ENCODE measurements at places on chromosomes 7 and 10.

DNA sequence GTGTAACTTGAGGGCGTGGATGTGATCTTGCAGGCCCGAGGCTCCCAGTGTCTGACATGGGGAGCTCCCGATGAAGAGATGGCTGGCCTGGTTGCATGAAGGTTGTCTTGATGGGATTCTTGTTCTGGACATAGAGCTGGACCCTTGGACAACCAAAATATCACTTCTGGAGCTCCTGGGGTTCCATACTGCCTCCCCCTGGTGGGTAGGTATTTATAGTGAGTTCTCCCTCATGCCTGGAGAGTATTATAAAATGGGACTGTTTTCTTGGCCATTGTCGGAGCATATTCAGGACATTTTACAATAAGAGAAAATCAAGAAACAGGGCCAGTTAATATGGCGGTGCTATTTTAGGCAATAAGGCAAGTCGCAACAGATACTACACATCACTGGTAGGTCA, 32.6 kb upstream of the GIMAP8 start:
- no peak for DNase-seq

GRCh38 chr7:137626469-137627067, 220.2 kb downstream of the DGKI start:
- peak; percentile 31 for DNase-seq

DNA sequence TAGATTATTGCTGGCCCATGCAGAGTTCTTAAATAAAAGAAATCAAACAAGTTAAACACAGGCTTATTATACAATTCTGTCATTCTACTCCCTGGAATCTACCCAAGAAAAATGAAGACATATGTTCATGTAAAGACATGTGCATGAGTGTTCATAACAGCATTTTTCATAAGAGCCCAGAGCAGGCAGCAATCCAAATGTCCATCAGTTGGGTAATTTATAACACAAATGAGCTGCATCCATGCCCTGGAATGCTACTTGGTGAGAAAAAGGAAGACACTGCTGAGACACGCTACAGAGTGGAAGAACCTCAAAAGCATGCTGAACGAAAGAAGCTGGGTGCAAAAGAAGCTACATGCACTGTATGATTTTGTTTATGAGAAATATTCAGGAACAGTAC, 342.6 kb downstream of the TCERG1L start:
- no peak for DNase-seq

DNA sequence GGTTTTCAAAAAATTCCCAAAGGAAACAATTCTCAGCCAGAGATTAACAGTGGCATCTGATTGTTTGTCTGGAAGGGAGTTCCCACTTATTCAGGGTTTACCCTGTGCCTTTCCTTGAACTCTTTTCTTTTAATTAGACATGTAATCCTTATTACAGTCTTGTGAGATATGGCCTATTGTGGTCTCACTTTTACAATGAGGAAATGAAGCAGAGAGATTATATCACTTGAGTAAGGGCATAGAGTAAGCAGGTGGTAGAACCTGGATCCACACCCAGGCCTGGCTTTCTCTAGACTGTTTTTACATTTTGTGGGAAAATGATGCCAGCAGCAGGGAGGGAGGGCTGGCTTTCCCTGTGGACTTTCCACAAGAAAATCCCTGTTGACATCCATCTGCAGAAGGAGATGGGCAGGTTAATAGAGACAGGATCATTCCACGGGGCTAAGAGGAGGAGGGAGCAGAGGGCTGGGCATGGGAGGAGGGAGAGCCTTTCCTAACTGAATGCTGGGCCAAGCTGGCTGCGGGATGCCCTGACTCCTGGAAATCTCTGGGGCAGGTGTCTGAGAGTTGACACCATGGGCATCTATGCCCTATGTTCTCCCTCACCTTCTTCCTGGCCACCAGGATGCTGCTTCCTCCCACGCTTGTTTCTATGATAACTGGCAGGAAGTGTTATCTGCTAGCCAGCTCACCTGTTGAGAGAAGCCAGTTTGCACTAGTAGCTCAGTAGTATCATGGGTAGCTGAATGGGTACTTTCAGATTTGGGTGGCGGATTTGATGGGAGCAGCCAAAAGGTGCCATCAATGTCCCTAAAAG, 28.7 kb upstream of the ARHGAP22 start:
- DNase-seq = no peak

- DNase-seq = no peak
These were observed 10.1 kb downstream of the CFTR start for GRCh38 chr7:117489911-117490310.

DNA sequence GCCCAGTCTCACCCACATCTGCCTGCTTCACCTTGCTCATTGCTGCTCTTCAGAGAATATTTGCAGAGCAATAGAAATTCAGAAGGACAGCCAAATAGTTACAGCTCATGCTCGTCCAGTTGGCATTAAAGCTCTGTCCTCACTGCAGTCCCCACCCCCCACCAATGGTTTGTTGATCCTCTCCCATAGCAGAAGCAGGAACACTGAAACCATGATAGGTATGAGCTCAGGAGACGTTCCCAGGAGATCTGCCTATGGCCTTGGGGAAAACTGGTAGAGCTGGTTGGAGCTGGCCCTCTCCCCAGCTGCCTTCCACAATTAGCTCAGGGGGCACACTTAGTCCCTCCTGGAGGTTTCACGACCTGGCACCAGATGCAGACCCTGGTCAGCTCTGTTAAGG, 68.6 kb upstream of the KMT2C start:
- DNase-seq = no peak

DNA sequence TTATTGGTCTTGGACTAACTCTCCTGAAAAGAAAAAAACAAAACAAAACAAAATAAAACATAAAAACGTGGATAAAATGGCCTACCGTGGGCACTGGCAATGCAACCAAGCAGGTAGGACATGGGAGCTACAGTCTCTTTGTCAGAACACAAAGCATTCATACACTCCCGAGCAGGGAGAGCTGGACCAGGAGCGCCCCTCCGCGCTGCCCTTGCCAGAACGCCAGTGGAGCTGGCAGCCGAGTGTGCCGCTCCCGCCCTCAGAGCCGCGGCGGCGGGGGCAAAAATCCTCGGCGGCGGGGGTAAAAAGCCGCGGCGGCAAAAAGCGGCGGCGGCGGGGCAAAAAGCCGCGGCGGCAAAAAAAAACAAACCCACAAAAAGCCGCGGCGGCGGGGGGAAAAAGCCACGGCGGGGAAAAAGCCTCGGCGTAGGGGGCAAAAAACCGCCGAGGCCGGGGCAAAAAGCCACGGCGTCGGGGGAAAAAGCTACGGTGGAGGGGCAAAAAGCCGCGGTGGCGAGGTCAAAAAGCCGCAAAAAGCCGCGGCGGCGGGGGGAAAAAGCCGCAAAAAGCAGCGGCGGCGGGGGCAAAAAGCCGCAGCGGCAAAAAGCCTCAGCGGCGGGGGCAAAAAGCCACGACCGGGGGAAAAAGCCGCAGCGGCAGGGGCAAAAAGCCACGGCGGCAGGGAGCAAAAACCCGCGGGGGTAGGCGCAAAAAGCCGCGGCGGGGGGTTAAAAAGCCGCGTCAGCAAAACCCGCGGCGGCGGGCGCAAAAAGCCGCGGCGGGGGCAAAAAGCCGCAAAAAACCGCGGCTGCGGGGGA, 418.1 kb downstream of the ZNF716 start:
- no peak for DNase-seq

- peak; percentile 8 for DNase-seq
These were observed 34.7 kb downstream of the SVIL start for GRCh38 chr10:29600067-29600466.

DNA sequence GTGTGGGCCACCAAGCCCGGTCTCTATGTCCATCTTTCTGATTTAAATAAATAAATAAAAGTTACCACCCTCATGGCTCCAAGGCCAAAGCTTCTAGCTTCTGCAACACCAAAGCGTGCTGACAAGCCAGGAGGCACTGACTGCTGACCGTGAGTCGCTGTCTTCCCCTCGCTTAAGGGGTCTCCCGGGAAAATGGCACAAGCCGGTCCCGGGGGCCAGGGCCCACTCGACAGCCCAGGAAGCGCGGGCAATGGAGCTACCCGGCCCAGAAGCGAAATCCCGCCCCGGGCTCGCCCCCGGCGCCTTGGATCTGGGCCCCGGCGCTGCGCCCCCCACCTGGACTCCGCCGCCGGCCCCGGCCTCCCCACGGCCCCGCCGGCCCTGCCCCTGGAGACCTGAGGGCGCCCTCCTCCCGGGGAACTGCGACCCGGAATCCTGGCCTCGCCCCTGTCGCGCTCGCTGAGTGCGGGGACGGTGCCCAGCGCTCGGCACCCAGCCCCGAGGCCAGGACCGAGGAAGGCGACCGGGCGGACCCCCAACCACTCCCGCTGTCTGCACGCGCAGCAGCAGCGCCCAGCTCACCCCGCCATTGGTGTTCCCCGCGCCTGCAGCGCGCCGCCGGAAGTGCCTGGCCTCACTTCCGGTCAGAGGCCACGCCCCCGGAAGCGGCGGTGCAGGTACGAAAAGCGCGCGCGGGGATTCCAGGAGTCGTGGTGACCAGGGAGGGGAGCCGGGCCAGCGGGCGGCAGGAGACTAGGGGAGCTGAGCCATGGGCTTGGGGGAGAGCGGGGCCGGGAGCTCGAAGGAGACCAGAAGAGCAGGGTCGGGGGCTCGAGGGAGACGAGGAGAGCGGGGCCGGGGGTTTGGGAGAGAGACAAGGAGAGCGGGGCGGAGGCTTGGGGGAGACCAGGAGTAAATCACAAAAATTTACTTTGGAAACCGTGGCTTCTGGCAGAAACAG, at the start of the genes MRM2 and NUDT1:
Gene MRM2 (minus strand): TSS at position 626 of the 961 bp plus-strand sequence. CDS start 36 bp downstream, at position 590.
Gene NUDT1 (plus strand): TSS at position 647 of the 961 bp plus-strand sequence. CDS start 2,349 bp downstream, outside the sequence.
- peak; percentile 56 for DNase-seq

DNA sequence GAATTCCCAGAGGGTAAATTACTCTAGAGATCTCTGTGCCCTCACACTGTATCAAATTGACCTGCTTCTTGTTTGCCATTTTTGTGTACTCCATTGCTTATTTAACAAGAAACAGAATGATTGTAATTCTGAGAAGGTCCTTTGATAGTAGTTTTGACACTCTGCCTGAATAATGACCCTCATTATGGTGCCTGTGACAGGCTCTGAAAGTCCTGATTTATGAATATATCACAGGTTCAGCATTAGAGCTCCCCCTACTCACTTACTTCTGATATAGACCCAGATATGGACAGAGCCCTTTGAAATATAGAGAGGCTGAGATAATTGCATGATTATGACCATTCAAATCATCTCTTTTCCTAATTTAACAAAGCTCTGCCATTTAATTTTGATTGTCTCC, 465.2 kb downstream of the MDFIC start:
- DNase-seq = no peak

DNA sequence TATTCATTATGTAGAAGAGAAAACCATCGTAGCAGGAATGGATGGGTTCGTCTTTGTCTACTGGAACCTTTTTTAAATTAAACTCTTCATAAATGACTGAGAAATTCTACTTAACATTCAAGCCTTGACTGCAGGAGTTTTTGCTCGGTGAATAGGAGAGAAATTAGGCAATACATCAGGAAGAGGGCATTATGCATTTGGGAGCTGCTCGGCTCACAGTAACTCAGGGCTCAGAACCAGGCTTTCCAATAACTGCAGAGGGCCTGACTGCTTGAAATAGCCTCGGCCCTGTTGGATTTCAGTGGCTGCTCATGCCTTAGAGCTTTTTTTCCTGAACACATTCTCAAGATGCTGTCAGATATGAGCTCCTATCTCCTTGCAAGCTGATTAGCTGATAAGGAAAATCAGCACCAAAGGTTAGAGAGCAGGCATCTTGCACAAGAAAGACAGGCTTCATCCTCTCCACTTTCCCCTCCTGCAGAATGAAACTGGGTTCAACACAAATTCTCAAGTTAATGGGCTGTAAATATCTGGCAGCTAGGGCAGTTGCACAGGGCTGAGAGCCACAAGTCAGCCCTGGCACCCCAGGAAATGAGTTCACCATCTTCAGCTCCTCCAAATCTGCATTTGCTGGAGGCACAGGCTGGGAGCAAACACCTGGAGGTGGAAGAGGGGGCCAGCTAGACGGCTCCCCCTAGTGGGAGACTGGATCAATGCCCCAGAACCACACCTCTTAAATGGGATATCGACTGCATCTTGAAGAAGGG, 24.3 kb downstream of the TECTB start:
- peak; percentile 59 for DNase-seq

DNA sequence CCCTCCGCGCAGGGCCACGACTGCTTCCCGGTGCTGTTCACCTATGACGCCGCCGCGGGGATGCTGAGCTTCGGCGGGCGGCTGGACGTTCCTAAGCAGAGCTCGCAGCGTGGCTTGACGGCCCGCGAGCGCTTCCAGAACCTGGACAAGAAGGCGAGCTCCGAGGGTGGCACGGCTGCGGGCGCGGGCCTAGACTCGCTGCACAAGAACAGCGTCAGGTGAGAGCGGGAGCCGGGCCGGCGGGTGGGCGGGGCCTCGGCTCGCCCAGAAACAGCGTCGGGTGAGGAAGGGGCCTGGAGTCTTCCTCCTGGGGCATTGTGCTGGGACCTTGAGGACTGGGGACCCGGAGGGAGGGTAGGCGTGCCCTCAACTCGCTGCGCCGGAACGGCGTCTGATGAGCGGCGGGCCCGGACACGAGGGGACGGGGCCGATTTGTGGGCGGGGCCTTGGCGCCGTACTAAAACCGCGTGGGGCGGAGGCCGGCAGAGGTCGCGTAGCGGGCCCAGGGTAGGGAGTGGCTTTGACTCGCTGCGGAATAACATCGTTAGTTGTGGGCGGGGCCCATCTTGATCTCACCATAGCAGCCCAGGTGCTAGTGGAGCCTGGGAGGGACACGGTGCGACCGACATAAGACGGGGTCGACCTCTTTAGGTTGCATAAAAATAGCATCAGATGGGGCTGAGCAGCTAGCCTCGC, 15.6 kb downstream of the PDAP1 start:
- no peak for DNase-seq

GRCh38 chr10:69375307-69376151, 41.2 kb downstream of the TACR2 start:
- no peak for DNase-seq

DNA sequence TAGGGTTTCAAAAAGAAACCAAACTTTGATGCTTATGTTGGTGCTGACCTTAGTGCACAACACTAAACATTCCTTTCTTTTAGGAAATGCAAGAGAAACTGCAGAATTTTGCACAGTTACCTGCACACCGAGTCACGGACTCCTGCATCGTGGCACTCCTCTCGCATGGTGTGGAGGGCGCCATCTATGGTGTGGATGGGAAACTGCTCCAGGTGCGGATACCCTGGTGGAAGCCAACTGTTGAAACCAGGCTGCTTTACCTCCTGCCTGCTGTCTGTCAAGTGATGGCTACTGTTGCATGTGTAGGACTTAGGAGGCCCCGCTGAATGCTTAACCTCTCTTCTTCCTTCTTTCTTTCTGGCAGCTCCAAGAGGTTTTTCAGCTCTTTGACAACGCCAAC, 11.7 kb downstream of the CASP2 start:
- DNase-seq = peak; percentile 23

DNA sequence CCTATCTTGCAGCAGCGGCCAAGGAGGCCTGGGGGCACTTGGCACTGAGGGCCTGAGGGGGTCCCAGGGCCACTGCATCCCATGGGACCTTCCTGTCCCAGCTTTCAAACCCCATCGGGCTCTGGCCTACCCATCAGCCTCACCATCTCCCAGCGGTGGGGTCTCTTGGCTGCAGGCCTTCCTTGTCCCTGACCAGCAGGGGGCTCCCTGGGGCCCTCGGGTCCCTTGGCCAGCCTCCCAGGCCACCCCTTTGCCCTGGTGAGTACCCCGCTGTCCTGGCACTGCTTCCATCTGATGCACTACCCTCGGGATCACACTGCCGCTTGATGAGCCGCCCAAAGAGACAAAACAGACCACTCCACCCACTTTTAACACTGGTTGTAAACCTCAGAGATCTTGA, 43.5 kb downstream of the YKT6 start:
- no peak for DNase-seq

Data from HCT116 (cell line).